ENCODE measurements at places on chromosomes 12 and 14. TPM values are rescaled to one million over a fixed set of nuclear protein-coding genes. Genes with fewer than 3 reads are reported as not detected.

DNA sequence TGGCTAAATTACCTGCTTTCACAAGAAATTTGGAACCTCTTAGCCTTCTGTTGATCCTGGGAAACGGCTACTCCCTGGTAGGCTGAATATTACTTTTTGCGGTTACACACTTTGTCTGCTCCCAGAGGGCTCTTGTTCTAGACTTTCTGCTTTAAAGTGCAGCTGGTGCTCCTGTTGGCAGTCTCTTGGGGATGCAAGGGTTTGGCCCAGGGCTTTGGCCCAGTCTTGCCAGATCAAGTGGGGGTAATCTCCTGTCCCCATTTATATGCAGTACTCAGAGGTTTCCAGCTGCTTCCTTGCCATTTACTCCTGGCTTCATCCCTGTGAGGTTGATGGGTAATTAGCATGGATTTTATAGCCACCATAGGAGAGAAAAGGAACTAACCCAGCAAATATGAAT, 558.2 kb upstream of the MIS18BP1 start:
- no peak for DNase-seq

- peak; percentile 40 for DNase-seq
These were observed 1.3 kb downstream of the RASSF3 start for GRCh38 chr12:64611341-64612284.

- no peak for DNase-seq
These were observed 29.2 kb downstream of the GALNT16 start for GRCh38 chr14:69288956-69289705.

Gene BCAT1
- 0.03 TPM for polyA plus RNA-seq

GRCh38 chr12:72978999-72979398, 706.8 kb downstream of the TRHDE start:
- DNase-seq, result no peak

GRCh38 chr14:91229005-91229382, 15.5 kb downstream of the GPR68 start:
- DNase-seq, result no peak

- DNase-seq, result no peak
These were observed 16.2 kb upstream of the AACS start for GRCh38 chr12:125049093-125049458.

Gene KCNC2
- not detected for polyA plus RNA-seq

All from CD4-positive, alpha-beta memory T cell (primary cell).